Stimulated activated CD4-positive, alpha-beta T cell treated with anti-CD3 and anti-CD28 coated beads, Interleukin-4, amount 100 ng/mL, for 24 hours (primary cell): ENCODE measurements at places on chromosomes 16 and 17.

- no peak for DNase-seq
These were observed 73.2 kb downstream of the ZNF18 start for GRCh38 chr17:11924076-11924475.

GRCh38 chr16:89678258-89678657 lies 8.2 kb upstream of the CDK10 start:
- no peak for DNase-seq

GRCh38 chr16:12021578-12022253 lies 45.2 kb downstream of the SNX29 start:
- DNase-seq: no peak

- DNase-seq: no peak
These were observed 64.4 kb upstream of the CORO6 start for GRCh38 chr17:29686993-29687590.

DNA sequence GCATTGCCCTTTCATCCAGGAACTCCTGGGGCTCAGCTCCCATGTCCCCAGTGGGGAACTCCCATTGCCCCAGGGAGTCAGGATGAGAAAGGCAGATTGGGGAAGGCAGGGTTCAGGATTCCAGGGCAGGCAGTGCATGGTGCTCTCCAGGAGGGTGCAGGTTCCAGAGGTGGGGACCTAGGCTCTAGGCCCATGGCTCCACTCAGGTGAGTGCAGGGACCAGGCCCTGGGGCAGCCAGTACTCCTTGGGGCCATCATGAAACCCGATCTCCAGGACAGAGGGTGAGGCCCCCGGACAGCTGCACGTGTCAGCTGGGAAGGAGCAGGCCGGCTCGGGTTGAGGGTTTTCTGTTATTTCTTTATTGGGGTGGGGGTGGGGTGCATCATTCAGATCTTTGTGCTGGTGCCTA lies 1.3 kb upstream of the MTSS2 start:
- no peak for DNase-seq

GRCh38 chr16:57711346-57711745 lies 16.7 kb downstream of the DRC7 start:
- DNase-seq: no peak

DNA sequence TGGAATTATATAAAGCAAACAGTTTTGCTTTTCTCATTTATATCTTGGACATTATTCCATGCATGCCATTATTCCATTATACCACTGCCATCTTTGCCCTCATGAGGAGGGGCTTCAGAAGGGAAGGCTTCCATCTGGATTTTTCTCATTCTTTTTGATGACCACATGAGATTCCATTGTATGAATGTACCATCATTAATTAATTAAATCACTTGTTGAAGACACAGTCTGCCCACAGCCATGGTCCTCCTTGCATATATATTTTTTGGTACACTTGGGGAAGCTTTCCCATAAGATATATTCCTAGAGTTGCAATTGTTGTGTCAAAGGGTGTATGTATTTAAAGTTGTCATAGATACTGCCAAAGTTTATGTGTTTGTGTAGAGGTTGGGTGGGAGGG lies 7.1 kb downstream of the ARL4D start:
- no peak for DNase-seq

DNA sequence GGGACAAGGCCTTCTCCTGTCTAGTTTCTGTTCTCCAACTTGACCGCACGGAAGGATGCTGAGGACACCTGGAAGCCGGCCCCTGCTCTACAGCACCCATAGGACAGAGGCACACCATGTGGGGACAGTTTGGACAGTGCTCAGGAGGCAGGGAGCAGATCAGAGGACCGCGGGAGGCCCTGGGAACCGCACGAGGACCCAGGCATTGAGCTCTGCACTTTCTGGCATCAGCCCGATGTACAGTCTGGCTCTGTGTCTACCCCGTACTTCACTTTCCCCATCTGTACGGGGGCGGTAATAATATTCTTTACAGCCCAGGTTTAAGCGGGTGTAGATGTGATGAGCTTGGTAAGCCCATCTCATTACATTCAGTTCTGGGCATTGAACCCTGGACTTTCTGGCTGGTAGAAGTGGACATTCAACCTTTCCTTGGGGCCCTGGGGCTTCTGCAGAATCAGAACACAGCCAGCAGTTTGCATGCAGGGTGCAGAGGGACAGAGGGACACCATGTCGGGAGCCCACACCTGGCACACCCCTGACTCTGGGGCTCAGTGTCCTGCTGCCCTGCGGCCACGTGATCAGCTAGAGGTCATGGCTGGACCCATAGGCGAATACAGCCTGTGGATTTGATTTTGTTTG lies 258.7 kb downstream of the SEC14L1 start:
- no peak for DNase-seq

DNA sequence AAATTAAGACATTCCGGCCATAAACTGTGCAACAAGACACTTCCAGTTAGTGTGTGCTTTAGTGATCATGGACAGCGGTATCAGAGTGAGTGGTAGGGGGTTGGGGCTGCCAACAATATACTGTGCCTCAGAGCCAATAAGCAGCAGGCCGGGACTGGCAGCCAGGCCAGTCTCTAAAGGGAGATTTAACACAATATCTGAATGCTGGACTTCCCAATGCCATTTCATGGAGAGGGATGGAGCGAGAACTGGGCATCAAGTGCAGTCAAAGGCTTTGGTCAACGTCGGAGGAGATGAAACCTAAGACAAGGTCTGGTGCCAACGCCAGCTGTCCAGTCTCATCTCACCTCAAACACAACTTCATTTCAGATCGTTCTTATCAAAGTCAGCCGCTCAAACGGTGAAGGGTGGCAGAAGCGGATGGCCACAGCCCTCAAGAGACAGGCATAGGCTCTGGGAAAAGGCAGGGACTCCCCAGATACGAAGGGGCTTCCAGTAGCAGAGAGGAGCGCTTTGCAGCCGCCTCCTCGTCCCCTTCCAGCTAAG lies 935 bp downstream of the USP32 start:
- DNase-seq: peak; percentile 13

GRCh38 chr17:17568772-17569195 lies 22.7 kb downstream of the PEMT start:
- DNase-seq: peak; percentile 57

- DNase-seq: peak; percentile 47
These were observed 170.7 kb downstream of the CYB561 start for GRCh38 chr17:63275318-63275970.

- no peak for DNase-seq
These were observed 7.8 kb downstream of the NCBP3 start for GRCh38 chr17:3838206-3838605.

- DNase-seq: no peak
These were observed 1.7 kb upstream of the LMF1 start for GRCh38 chr16:972316-973002.
